GM06990 (cell line): ENCODE measurements at places on chromosomes 5 and 9.

DNA sequence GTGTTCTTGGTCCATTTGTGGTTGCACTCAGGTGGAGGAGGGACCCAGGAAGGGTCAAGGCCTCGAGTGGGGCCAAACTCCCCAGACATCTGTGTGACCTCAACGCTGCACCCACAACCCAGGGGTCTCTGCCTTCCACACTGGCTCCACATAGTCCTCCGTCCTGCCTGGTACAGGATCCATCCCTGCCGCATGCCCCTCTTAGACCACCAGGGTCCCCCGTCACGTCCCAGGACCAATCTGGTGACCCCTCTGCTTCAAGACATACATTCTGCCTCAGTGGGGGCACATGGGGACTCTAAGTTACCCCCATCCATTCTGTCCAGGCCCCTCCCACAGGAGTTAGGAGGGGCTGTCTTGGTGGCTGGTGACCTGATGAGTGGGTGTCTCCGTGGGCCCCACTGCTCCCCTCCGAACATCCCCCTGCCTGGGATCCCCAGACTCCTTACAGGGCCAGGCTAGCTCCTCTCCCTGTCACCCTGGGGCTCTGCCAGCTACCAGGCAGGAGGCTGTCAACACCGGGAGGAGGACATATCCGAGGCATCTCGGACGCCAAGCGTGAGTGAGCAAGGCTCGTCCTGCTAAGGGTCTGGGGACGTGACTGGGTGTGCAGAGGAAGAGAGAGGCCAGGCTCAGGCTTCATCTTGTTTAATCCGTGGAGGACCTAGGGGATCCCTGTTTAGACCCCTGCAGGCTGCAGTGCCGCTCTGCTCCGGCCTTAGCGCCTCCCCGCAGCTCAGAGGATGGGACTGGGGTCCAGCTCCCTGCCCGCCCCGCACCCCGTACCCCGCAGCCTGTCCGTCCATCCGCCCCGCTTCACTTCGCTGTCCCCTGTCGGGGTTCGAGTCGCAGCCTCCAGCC is 32.3 kb downstream of the TSPAN17 start:
- DNase-seq = no peak

GRCh38 chr5:50889790-50890189 is 223.4 kb downstream of the PARP8 start:
- DNase-seq = no peak

- no peak for DNase-seq
These were observed 21.8 kb downstream of the ENTREP1 start for GRCh38 chr9:69346596-69347390.

- peak; percentile 64 for DNase-seq
These were observed 2.9 kb downstream of the DPH7 start for GRCh38 chr9:137575716-137576411.

- DNase-seq = no peak
These were observed 154.6 kb downstream of the FSTL4 start for GRCh38 chr5:133457439-133458355.

DNA sequence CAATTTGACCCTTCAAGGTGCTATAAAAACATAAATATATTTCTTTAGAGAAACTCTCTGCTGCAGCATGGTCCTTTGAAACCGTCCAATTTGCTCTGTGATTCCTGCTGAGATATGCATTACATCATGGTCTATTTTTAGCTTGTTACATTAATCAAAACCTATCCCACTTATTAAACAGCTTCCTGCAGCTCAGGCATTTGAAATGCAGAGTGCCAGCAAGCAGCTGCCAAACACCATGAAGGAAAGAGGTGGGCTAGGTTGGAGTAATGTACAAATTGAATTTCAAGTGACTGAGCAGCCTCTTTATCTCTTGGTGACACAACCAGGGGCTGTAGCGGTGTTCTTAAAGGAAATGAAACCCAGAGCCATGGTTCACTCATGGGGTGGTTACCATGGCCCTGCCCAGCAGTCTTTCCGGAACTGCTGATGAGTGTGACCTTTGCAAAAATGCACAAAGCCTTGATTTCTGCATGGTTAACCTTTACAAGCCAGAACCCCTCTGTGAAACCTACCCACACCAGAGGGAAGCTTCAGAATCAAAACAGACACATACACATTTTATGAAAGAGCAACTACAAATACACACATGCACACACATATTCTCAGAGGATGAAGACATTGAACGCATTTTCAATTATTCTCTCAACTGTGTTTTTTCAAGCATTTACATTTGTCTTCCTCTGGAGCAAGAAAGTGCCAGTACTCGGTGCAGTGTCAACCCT is 155.8 kb upstream of the ZNF608 start:
- peak; percentile 75 for DNase-seq

GRCh38 chr5:178473854-178474253 is 116.3 kb downstream of the COL23A1 start:
- DNase-seq = no peak
